ENCODE measurements at places on chromosomes 11 and 22.

DNA sequence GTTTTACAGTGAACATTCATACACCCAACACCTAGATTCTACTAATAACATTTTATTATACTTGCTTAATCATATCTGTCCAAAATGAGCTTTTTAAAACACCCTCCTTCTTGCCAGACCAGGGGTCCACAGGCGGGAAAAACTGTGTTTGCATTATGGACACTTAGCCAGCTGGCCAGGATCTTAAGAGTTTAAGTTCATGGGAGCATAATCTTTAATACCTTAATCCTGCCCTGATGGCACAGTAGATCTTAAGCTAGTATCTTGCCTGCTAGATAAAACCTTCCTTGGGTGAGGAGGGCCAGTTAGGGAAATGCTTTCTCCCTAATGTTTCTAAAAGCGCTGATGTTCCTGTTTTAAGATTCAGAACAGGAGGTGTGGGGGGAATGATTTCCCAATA, 13.1 kb upstream of the CCDC134 start:
- no peak for DNase-seq

GRCh38 chr11:74169738-74170458, 904 bp downstream of the C2CD3 start:
- DNase-seq: no peak

- no peak for DNase-seq
These were observed 29.9 kb downstream of the CTNND1 start for GRCh38 chr11:57791321-57792059.

DNA sequence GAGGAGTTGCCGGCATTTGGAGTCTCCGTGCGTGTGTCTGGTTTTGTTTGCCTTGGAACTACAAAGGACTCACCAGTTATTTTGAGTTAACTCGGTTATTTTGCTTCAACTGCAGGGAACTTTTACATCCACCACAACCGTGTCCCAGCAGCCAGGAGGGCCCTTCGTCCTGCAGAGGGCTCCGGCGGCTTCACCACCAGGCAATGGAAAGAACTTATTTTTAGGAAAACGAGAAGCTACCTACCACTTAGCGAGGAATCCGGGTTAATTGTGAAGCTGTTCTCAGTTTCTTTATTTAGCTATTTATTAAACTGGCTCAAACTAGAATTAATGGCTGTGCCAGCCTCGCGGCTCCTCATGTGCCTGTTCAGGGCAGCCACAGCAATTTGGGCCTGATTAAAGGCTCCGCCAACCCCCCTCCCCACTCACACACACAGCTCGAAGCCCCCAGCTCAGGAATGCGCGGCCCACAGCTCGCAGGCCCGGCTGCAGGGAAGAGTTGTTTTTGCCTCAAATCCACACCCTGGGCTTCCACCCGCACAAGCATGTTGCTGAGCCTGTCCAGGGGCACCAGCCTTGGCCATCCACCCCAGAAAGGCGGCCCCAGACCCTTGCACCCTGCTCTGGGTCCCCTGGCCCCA, 55.9 kb upstream of the FGF3 start:
- no peak for DNase-seq

DNA sequence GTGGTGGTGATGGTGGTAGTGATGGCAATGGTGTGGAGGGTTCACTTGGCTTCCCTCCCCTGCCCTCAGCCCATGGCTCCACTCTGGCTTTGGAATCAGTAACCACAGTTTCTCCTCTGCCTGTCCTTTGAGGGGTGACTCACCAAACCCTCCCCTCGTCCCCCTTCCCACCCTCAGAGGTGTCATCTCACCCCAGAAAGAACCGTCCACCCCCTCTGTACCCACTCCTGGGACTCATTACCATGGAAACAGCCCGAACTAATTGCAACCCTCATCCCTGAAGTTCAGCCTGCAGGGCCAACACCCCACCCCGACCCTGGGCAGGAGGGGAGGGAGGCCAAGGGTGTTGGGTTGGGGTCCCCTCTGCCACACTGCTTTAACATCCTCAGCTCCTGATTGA, 26.6 kb downstream of the PHLDB1 start:
- DNase-seq: peak; percentile 68

DNA sequence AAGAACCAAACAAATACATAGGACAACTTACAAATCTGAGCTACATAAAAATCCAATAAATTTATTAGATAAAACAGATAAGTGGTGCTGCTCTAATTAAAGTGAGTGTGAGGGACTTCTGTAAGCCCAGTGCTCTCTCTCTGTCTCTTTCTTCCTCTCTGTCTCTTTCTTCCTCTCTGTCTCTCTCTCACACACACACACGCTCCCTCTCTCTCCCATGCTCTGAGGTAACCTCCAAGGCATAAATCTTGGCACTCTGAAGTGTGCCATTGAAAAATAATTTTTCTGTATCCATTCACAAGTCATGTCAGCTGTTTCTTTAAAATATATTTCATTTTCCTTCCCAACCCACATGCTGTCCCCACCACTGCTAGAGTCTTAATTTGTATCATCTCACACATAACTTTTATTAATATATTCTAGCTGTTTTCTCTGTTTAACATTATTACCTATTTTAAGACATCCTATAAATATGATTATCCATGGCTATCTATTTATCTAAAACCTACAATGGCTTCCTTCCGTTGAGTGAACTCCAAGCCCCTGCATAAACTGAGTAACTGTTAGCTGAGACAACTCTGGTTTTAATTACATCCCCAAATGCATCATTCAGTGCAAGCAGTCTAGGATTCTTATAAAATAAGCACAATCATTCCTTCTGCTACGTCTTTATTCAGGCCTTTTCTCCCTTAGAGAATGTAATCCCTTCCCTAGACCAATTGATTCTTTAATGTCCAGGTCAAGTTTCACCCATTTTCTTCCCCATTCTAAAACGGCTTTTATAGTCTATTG, 57.4 kb upstream of the SLC5A12 start:
- DNase-seq: no peak

DNA sequence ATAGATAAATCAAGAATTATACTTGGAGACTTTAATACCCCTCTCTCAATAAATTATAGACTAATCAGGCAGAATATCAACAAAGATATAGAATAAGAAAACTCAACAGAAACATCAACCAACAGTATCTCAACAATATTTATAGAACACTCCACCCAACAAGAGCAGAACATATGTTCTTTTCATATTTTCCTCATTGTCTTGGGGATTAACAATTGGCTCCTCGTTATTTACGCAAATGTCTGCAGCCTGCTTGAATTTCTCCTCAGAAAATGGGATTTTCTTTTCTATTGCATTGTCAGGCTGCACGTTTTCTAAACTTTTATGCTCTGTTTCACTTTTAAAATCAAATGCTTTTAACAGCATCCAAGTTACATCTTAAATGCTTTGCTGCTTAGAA, 37.0 kb upstream of the FBLN1 start:
- DNase-seq: no peak

DNA sequence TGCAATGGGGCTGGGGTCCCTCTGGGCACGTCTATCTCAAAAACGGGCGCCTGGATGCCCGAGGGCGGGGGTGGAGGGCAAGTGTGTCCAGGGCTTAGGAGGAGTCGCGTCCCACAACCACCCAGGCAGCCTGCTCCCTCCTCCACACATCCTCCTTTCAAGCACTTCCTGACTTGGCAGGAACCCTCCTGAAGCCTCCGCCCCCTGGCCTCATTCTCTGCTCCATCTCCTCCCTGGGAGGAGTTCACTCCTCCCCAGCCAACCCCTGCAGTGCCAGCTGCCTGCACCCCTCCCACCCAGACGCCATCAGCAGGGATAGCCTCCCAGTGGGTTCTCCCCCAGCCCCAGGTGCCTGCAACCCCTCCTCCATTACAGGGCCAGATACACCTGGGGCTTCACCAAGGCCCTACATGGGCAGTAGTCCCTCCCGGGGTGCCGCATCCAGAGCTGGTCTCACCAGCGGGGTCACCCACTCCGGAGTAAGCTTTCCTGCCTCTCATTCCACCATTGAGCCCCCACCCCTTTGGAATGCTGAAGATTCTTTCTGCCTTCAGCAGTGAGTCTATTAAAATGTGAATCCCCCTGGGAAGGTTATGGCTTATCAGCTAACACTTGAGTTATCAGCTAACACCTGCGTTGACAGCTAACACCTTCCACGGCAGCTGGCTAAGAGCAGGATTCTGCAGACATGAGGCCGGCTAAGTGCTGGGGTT, 24.4 kb downstream of the RTN4R start:
- peak; percentile 92 for DNase-seq

DNA sequence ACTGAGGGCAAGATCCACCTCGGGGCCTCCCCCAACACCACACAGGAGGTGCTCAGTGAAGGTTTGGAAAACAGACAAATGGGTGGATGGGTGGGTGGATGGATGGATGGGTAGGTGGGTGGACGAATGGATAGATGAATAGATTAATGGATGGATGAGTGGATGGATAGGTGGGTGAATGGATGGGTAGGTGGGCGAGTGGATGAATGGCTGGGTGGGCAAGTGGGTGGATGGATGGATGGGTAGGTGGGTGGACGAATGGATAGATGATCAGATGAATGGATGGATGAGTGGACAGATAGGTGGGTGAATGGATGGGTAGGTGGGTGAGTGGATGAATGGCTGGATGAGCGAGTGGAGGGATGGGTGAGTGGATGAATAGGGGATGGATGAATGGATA, 863 bp upstream of the PRR33 start:
- DNase-seq: no peak

GRCh38 chr11:1719781-1720180, 22.8 kb downstream of the KRTAP5-6 start:
- DNase-seq: no peak

- DNase-seq: peak; percentile 53
These were observed 9.4 kb downstream of the CDC45 start for GRCh38 chr22:19488884-19489843.

DNA sequence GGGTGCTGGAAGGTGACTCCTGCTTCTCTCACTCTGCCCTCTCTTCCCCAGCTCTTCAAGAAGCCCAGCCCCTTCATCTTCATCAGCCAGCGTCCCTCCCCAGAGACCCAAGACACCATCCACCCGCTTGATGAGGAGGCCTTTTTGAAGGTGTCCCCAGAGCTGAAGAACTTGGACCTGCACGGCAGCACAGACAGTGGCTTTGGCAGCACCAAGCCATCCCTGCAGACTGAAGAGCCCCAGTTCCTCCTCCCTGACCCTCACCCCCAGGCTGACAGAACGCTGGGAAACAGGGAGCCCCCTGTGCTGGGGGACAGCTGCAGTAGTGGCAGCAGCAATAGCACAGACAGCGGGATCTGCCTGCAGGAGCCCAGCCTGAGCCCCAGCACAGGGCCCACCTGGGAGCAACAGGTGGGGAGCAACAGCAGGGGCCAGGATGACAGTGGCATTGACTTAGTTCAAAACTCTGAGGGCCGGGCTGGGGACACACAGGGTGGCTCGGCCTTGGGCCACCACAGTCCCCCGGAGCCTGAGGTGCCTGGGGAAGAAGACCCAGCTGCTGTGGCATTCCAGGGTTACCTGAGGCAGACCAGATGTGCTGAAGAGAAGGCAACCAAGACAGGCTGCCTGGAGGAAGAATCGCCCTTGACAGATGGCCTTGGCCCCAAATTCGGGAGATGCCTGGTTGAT, 12.6 kb downstream of the IL10RA start:
- no peak for DNase-seq

DNA sequence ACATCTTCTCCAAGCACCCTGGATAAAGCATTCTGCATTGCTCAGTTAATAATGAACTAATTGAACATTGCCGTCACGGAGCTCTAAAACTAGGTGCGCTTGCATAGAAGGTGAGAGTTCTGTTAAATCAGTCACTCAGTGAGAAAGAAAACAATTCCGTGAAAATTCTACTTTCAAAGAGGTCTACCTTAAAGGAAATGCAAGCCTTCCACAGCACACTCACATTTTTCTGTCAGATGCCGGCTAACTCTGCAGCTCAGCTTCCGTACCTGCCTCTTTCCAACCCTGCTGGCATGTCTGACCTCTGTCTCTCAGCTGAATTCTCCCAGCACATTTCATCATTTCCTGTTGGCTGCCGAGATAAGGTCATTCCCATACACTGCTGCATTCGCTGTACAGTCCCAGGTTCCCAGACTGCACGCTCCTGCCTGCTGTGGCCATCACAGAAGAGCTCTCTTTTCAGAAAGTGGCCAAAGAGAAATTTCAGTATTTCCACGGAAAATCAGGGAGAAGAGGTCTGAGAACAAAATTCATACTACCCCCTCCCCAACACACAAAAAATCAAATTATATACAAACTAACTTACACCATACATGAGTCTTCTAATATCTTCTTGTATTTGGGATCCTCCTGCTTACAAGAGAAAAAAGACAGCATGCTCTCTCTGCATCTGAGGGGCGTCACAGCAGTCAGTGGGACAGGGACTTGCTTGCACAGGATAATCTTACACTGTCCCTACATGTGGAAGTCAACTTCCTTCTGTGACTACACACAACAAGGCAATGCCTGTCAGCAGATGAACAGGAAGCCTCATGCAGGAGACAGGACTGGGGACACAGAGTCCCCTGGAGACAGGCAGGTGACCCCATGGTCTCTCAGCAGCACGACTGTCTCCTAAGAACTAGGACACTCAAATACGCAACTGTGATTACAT, 55.1 kb downstream of the PACSIN2 start:
- DNase-seq: no peak

DNA sequence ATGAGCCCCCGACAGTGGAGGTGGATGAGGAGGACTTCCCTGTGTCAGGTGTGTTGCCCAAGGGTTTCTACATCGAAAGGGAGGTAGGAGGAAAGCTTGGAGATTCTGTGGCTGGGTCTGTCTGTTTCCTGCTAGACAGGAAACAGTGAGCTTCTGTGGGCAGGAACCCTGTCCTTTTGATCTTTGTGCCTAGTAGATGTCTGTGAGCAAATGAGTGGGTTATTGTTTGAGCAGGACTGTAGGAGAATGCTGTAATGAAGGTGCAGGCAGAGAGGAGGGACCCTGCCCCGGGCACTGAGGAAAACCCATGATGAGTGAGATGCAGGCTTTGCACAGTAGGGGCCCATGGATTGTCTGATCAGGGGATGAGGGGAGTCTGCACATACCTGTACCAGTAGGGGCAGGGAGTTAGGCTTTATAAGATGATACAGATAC, 14.0 kb downstream of the USP35 start:
- no peak for DNase-seq

Measured in AG08395 (cell line).